ENCODE measurements at places on chromosomes 3 and 15.

DNA sequence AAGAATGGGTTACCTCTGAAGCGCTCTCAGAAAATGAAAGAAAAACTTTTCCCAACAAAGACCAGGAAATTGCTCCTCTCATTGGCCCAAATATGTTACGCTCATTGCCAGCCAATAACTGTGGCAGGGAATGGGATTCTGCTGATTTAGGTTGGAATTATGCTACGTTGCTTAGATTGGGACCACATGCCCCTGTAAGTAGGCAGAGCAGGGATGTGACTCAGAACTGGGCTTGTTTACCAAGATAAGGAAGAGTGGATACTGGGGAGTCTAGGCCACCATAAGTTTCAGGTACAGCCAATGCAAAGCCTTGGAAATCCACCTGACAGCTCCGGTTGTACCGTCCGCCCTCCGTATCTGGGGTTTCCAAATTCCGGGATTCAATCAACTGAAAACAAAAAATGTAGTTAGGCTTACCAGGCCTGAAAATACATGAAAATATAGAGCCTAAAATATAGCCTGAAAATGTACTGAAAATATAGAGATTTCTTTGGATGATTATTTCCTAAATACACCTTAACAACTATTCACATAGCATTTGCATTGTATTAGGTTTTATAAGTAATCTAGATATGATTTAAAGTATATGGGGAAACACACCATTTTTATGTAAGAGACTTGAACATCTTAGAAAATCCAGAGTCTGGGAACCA is 1.5 kb upstream of the TCF12 start:
- DNase-seq, result no peak

GRCh38 chr15:59539799-59540198 is 71.8 kb upstream of the GCNT3 start:
- no peak for DNase-seq

GRCh38 chr3:20700714-20701113 is 514.7 kb upstream of the SGO1 start:
- DNase-seq, result no peak

DNA sequence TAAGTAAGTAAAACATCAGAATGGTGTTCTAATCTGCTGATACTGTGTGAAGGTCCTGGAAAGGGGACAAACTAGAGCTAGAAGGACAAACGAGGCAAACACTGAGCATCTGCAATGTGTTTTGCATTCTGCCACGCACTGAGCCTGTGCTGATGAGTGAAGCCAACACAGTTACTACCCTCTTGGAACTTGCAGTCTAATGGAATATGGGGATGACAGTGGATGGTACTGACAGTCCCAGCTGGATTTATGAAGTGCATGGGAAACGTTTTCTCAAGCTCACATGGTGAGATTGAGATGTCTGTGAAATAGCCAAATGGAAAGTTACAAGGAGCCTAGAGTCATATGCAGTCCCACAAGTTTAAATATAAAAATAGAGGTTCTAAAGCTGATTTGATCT is 86.6 kb downstream of the FOXB1 start:
- DNase-seq, result no peak

DNA sequence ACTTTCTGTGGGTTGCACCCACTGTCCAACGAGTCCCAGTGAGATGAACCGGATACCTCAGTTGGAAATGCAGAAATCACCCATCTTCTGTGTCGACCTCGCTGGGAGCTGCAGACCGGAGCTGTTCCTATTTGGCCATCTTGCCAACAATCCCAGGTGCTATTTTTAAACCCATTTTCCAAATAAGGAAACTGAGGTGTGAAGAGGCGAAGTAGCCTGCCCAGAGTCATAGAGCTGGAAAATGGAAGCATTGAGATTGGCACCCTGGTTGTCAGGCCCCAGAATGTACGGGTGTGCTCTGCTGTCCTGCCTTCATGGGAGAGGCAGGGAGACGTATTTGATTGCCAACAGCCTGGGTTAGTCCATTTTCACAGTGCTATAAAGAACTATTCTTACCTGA is 39.6 kb downstream of the TMEM266 start:
- no peak for DNase-seq

GRCh38 chr15:48566668-48567067 is 78.8 kb downstream of the FBN1 start:
- no peak for DNase-seq

DNA sequence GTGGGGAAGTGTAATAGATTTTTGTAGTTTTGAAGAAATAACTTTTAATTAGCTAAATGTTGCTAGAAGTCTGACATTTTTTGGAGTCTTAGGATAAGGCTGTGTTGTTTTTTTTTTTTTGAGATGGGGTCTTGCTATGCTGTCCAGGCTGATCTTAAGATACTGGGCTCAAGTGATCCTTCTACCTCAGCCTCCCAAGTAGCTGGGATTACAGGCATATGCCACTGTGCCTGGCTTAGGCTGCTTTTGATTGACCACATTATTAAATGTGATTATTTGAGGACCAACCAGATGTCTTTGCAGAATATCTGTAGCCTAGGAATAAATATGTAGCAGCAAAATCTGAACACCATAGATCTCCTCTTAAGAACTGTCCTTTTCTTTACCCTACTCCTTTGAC is 29.7 kb downstream of the HACD3 start:
- no peak for DNase-seq

- no peak for DNase-seq
Measured at GRCh38 chr3:116005404-116005803, 382.1 kb downstream of the GAP43 start.

DNA sequence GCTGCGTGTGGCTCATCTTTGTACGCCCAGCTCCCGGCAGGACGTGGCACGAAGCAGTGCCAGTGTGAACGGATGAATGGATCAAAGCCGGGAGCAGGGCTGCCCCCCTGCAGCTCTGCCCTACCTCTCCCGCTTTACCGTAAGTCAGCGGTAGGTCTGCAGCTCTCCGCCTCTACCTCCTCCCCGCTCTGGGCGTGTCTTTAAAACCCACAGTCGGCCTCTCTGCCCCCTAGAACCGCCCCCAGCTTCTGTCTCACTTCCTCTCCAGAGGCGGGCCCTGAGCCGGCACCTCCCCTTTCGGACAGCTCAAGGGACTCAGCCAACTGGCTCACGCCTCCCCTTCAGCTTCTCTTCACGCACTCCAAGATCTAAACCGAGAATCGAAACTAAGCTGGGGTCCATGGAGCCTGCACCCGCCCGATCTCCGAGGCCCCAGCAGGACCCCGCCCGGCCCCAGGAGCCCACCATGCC is at the start of gene PML:
TSS of gene PML (plus strand) at position 304 of the 471 bp plus-strand sequence. CDS start at position 401, 97 bp downstream.
- DNase-seq, result peak; percentile 98

DNA sequence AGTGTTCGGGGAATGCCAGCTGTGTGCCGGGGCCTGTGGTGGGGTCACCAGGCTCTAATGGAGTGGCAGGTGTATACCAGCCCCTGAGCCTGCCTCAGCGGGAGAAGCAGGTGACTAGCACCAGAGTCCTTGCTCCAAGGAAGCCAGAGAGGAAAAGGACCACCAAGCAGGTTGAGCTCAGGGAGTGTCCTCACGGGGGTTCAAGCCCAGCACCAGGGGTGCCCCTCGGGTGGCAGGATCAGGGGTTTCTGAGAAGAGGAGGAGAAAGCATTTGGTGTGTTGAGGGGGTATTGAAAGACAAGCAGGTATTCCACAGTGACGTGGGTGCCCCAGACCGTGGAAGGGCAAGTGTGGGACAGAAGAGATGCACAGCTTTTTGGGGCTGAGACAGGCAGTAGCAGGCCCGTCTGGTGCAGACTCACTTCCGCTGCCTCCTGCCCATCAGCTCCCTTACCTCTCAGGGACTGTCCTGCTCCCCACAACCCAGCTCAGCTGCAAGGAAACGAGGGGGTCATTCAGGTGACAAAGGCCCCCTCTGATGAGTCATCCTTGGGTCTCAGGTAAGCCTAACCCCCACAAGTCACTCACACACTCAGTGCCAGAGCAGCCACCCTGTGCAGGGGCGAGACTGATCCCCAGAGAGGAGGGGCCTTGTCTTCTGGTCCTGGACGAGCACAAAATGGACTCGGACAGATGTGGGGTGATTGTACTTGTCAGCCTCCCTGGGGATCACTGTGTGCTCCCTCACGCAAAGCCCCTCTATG is 21.4 kb upstream of the POC1A start:
- no peak for DNase-seq

DNA sequence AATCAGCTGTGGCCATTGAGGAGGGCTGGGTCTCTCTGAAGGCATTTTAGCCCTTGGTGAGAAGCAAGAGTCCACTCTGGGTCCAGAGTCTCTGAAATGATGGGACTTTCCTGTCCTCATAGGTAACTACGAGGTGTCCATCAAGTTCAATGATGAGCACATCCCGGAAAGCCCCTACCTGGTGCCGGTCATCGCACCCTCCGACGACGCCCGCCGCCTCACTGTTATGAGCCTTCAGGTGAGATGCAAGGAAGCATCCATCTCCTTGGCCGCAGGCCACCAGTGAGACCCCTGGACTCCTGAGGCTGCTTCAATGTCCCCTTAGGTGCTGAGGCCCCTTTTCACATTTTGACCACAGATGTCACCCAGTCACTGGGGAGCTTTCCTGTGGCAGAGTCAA is 54.9 kb downstream of the DNASE1L3 start:
- no peak for DNase-seq

- DNase-seq, result no peak
Measured at GRCh38 chr3:52318186-52318816, 2.2 kb downstream of the DNAH1 start.

GRCh38 chr3:102176333-102177050 is 258.3 kb upstream of the ZPLD1 start:
- DNase-seq, result peak; percentile 88

GRCh38 chr3:9401986-9402385 is 4.6 kb downstream of the SETD5 start:
- DNase-seq, result no peak

Measured in suppressor macrophage treated with lipopolysaccharide for 1 hour (primary cell).